CD4-positive, CD25-positive, alpha-beta regulatory T cell (primary cell): ENCODE measurements at places on chromosomes 6 and 20.

GRCh38 chr20:58638467-58639181 is 12.5 kb upstream of the STX16 start:
- H3K4me3 ChIP-seq, result no peak overlapping the region
- peaks cover 5% of the 10 kb centered on the region for H3K27me3 ChIP-seq
- no peaks in the 10 kb centered on the region for H3K36me3 ChIP-seq
- H3K27ac ChIP-seq, result no peak overlapping the region
- peaks cover 11% of the 10 kb centered on the region for H3K4me1 ChIP-seq

DNA sequence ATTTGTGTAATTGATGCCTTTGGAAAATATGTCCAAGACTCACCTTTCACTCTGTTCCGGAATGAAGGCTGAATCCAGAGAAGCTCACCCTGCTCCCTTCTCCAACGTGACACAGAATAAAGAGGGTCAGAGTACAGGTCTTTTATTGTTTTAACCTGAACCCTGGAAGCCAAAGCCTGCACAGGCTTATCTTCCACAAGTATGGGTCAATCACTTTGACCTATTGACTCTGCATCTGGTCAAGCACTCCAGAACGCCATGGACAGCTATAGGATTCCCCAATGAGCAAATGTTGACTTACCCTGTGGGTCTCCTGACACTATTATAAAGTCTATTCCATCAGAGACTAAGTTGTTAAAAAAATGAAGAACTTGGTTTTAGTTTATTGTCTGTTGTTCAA is 158.4 kb upstream of the MYLIP start:
- H3K27me3 ChIP-seq, result peaks cover 2% of the 10 kb centered on the region
- H3K4me1 ChIP-seq, result no peaks in the 10 kb centered on the region
- no peak overlapping the region for H3K27ac ChIP-seq
- no peak overlapping the region for H3K4me3 ChIP-seq

DNA sequence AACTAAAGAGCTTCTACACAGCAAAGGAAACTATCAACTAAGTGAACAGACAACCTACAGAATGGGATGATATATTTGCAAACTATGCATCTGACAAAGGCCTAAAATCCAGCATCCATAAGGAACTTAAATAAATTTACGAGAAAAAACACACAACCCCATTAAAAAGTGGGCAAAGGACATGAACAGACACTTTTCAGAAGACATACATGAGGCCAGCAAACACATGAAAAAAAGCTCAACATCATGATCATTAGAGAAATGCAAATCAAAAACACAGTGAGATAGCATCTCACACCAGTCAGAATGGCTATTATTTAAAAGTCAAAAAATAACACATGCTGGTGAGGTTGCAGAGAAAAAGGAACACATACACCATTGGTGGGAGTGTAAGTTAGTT is 24.5 kb downstream of the AGPAT4 start:
- H3K4me1 ChIP-seq, result no peaks in the 10 kb centered on the region
- no peaks in the 10 kb centered on the region for H3K36me3 ChIP-seq
- no peak for DNase-seq
- no peaks in the 10 kb centered on the region for H3K27me3 ChIP-seq
- no peak overlapping the region for H3K27ac ChIP-seq
- H3K4me3 ChIP-seq, result no peak overlapping the region

GRCh38 chr6:113414511-113414910 is 442.6 kb upstream of the MARCKS start:
- H3K27me3 ChIP-seq, result no peaks in the 10 kb centered on the region
- H3K36me3 ChIP-seq, result no peaks in the 10 kb centered on the region
- DNase-seq, result no peak
- H3K4me3 ChIP-seq, result no peak overlapping the region
- H3K27ac ChIP-seq, result no peak overlapping the region

DNA sequence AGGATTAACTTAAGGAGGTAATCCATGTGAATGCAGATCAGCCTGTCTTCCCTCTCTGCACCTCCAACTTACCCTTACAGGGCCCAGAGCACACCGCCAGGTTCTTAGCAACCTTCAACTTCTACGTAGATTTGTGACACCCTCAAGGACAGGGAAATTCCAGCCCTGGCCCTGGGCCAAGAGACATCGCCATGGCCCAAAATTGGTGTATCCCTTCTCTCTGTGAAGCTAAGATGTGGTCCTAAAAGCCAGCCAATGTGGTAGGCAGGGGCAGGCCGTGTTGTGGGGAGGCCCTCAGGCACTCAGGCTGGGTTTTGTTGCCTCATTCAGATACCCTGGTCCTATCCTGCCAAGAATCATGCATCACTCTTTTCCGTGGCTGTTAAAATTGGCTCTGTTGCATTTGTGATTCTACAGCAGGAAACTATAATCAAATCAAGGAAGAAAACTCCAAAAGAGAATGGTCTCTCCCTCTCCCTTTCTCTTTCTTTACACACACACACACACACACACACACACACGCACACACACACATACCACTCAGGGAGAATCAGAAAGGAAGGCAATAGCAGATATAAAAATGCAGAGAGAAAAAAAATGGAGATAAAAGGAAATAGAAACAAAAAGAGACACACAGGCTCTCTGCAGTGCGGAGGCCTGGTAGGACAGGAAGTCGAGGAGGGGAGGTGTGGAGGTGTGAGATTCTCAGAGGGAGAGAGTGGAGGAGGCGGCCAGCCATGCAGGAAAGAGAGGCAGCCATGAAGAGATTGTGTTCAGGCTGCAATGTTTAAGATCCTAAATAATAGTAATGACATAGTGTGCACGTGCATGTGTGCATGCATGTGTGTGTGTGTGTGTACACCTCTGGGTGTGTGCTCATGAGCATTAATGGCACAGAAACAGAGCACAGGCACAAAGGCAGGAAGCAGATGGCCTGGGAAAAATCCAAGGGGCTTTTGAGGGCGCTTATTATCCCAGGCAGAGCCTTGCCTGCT is 201.8 kb upstream of the LRFN2 start:
- no peak overlapping the region for H3K4me3 ChIP-seq
- H3K27me3 ChIP-seq, result no peaks in the 10 kb centered on the region
- H3K27ac ChIP-seq, result no peak overlapping the region
- H3K4me1 ChIP-seq, result no peaks in the 10 kb centered on the region
- no peaks in the 10 kb centered on the region for H3K36me3 ChIP-seq

- no peaks in the 10 kb centered on the region for H3K4me1 ChIP-seq
- DNase-seq, result no peak
- no peaks in the 10 kb centered on the region for H3K36me3 ChIP-seq
- no peaks in the 10 kb centered on the region for H3K27me3 ChIP-seq
- no peak overlapping the region for H3K27ac ChIP-seq
- H3K4me3 ChIP-seq, result no peak overlapping the region
Measured at GRCh38 chr6:169370054-169370453, 116.4 kb upstream of the THBS2 start.

DNA sequence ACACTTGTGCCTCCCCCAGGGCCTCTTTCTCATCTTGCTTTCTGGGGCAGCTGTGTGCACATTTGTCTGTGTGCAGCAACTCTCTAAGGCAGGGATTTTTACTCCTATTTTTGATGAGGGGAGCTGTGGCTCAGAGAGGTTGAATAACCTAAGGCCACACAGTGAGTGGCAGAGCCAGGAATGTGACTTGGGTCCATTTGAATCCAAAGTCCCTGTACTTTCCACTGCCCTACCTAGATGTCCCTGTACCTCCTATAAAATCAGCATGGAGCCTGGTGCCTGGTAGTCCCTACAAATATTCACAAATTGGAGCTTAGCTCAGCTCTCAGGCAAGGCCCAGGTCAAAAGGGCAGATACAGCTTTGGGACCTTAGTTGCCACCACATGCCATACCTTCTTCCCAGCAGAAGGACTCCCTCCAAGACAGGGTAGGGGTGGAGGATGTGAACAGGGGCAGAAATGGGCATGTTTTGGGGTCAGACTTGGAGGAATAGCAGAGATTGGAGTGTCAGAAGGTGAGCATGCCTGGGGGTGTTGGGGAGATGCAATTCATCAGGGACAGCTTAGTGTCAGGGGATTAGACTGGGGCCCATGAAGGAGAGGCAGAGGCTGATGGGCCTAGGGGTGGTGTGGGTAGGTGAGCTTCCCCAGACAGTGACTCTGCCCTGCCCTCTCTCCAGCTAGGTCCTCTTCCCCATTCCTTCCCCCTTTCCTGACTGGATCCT is 4.1 kb upstream of the VEGFA start:
- no peak overlapping the region for H3K27ac ChIP-seq
- H3K4me3 ChIP-seq, result no peak overlapping the region

- H3K4me1 ChIP-seq, result no peaks in the 10 kb centered on the region
- H3K4me3 ChIP-seq, result no peak overlapping the region
- H3K36me3 ChIP-seq, result no peaks in the 10 kb centered on the region
- DNase-seq, result no peak
Measured at GRCh38 chr20:43554369-43554768, 4.5 kb upstream of the SGK2 start.

- DNase-seq, result no peak
- no peaks in the 10 kb centered on the region for H3K36me3 ChIP-seq
- H3K27ac ChIP-seq, result no peak overlapping the region
- no peak overlapping the region for H3K4me3 ChIP-seq
- no peaks in the 10 kb centered on the region for H3K27me3 ChIP-seq
Measured at GRCh38 chr20:10985536-10985935, 311.7 kb upstream of the JAG1 start.

- DNase-seq, result no peak
- no peaks in the 10 kb centered on the region for H3K36me3 ChIP-seq
- H3K27ac ChIP-seq, result no peak overlapping the region
- H3K4me1 ChIP-seq, result no peaks in the 10 kb centered on the region
- no peak overlapping the region for H3K4me3 ChIP-seq
Measured at GRCh38 chr6:130781557-130781956, 45.6 kb upstream of the SMLR1 start.

DNA sequence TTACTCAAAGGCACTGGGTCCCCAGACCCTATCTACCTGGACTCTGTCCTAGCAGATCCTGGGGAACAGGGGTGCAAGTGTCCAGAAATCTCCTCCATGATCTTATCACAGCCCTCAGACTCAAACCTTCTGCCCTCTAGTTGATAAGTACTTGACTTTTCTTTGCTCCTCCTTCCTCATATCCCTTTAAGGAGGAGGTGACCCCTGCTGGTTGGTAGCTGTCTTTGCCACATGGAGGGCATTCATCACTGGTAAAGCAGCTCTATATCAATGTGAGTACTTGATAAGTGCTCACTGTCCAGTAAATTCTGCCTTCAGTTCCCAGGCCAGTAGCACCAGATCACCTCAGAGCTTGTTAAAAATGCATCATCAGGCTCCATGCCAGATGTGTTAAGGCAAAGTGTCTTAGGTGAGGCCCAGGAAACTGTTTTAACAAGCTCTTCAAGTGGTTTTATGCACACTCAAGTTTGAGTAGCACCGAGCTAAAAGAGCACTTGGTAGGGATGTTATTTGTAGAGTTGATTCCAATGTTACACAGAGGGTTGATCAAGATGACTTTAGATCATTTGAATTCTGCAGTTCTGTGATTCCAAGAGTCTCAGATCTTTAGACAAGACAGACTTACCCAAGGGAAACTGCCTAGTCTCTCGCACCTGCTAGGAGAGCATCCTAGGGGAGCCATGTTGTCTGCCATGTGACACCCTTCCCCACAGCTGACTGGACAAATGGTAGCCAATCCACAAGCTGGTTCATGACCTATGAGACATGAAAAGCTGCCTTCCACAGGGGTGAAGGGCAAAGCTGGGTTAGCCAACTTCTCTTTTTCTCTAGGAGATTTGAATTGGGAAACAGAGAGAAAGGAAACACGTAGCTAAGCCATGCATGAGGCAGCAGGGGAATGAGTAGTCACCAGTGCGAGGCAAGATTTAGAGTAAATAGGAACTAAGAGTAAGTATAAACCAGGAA is 18.6 kb downstream of the TREML2 start:
- no peak overlapping the region for H3K4me3 ChIP-seq
- H3K4me1 ChIP-seq, result peaks cover 6% of the 10 kb centered on the region
- DNase-seq, result peak; percentile 83
- H3K27me3 ChIP-seq, result no peaks in the 10 kb centered on the region
- no peak overlapping the region for H3K27ac ChIP-seq

- DNase-seq, result no peak
- no peaks in the 10 kb centered on the region for H3K4me1 ChIP-seq
- H3K27ac ChIP-seq, result no peak overlapping the region
- no peaks in the 10 kb centered on the region for H3K36me3 ChIP-seq
- no peak overlapping the region for H3K4me3 ChIP-seq
Measured at GRCh38 chr20:276620-277495, 13.7 kb downstream of the C20orf96 start.

- H3K27ac ChIP-seq, result no peak overlapping the region
- no peak overlapping the region for H3K4me3 ChIP-seq
- peaks cover 5% of the 10 kb centered on the region for H3K27me3 ChIP-seq
- H3K36me3 ChIP-seq, result no peaks in the 10 kb centered on the region
Measured at GRCh38 chr6:44593539-44593944, 206.0 kb downstream of the CDC5L start.

GRCh38 chr20:24863356-24863755 is 85.7 kb upstream of the CST7 start:
- no peaks in the 10 kb centered on the region for H3K36me3 ChIP-seq
- H3K27ac ChIP-seq, result no peak overlapping the region
- H3K4me3 ChIP-seq, result no peak overlapping the region
- H3K4me1 ChIP-seq, result no peaks in the 10 kb centered on the region
- no peak for DNase-seq

GRCh38 chr20:7399114-7399513 is 541.1 kb downstream of the HAO1 start:
- DNase-seq, result no peak
- no peaks in the 10 kb centered on the region for H3K4me1 ChIP-seq
- H3K4me3 ChIP-seq, result no peak overlapping the region
- no peak overlapping the region for H3K27ac ChIP-seq

GRCh38 chr6:46935687-46936086 is 13.9 kb upstream of the ADGRF5 start:
- H3K4me1 ChIP-seq, result no peaks in the 10 kb centered on the region
- no peaks in the 10 kb centered on the region for H3K27me3 ChIP-seq
- H3K36me3 ChIP-seq, result no peaks in the 10 kb centered on the region
- DNase-seq, result no peak

DNA sequence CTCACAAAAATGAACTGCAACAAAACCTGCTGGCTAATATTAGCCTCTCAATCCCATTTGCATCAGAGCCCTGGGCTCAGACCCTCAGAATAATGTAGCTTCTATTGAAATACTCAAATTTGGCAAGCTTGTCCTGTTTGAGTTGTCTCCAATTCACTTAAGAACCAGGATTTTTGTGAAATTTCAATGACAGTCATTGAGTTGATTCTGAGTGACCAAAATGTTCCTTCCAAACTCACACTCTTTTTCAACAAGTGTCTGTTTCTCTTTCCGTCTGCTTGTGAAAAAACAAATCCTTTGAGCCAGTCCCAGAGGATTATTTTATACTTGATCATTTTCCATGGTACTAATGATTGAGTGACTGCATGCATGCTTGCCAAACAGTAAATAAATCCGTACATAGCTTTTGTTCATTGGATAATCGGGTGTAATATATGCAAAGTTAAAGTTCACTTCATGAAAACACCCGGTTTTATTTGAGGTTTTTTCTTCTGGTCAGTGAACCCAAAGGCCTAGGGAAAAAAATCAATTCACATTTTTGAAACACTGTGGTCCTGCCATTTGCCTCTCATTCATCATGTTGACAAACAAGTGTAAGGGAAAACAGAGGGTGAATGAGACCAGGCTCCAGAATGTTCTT is 16.4 kb upstream of the SLC22A2 start:
- no peaks in the 10 kb centered on the region for H3K36me3 ChIP-seq
- H3K27me3 ChIP-seq, result no peaks in the 10 kb centered on the region
- no peak overlapping the region for H3K4me3 ChIP-seq
- H3K4me1 ChIP-seq, result no peaks in the 10 kb centered on the region
- DNase-seq, result no peak
